Hematopoietic multipotent progenitor cell treated with erythropoietin and hydrocortisone succinate and interleukin-3 and kit ligand, for 17 days (in vitro differentiated cells): ENCODE measurements at places on chromosomes 11 and 22.

- no peak for DNase-seq
Observed at GRCh38 chr22:40258501-40258915, 80.8 kb downstream of the TNRC6B start.

DNA sequence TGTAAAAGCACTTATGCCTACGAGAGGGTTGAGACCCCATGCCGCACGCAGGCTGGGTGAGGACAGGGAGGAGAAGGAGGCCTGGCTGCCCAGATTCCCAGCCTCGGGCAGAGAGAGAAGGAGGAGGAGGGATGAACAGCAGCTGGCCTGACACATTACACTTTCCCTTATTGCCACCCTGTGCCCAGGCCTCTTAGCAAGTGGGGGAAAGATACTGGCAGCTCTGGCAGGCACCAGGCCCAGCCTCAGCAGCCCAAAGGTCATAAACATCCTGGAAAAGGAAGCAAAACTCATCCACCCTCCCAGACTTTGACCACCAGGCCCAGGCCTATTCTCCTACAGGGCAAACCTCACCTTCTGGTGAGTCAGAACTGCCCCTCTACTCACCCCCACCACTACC, 4.7 kb downstream of the PLAAT3 start:
- no peak for DNase-seq

DNA sequence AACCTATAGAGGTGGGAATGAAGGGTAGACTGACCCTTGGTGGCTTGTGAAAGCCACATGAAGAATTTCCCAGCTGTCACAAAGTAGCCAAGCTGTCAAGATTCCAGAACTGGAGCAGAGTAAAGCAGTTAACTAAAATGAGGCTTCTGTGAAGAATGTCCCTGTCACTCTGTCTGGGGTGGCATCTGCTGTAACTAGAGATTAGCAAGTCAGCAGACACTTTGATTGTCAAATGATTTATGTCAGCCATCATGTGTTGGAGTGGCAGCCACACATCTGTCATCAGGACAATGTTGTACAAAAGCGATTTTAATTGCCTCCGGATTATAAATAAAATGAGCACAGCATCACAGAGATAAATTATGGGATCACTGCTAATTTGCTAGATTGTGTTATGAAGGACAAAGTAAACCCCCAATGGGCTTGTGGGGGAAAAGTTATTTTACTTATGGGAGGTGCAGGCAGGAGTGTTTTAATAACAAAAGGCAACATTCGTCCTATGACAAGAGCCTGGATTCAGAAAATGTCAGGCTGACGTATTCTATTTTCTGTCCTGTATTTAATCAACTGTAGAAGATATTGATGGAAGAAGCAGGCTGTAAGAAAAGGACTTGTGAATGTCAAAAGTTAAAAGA, 270.9 kb downstream of the FAM181B start:
- DNase-seq = no peak

GRCh38 chr22:23532731-23533130, 47.4 kb downstream of the IGLL1 start:
- DNase-seq = no peak

- peak; percentile 21 for DNase-seq
Observed at GRCh38 chr22:49827853-49828598, at the start of gene BRD1. Gene BRD1 (minus strand): TSS chr22:49827873. CDS start chr22:49824317, 3,556 bp downstream.

DNA sequence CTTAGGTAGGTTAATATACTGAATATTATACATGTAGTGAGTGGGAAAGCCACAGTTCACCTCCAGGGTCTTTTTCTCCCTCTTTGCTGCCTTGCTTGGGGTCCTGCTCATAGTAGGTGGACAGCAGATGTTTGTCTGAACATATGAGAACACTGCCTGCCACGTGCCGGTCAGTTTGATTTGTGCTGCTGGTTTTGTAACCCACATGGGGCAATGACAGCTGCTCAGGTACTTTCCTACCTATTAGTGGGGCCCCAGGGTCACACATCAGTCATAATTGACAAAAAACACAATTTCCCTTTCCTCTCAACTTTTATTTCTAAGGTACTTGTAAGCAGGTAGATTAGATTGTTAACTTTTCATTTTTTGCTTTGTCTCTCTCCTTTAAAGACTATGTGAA, 43.8 kb downstream of the BMAL1 start:
- no peak for DNase-seq

DNA sequence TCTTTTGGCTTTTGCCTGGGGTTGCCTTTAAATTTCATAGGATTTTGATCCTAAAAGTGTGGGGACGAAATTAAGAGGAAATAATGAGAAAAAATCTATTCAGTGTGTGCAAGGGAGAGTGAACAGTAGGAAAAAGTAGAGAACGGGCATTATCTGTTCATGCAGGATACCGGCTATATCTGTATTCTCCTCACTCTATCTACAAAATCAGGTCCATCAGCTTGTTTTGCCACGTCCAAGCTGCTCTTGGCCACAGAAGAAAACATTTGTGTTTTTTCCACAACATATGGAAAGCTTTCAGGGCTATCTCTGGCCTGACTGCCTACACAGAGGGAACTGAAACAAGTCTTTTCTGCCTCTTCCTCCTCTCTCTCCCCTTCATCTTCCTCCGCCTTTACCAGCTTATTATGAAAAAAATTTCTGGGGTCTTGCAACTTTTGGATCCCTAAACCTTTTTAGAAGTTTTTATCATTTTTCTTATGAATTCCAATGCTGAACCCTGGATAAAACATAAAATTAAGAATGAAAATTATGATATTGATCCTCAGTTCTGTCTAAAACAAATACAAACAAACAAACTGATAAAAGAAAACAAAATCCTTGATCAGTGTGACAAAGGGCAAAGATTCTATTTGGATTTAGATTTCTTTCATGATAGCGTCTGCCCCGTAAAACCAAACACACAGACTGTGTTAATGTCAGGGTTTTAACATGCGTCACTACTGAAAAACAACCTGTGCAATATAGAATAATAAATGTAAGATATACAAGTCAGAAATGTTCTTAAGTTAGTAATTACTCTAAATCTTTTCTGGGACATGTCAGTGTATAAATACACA, 219.7 kb downstream of the CNTN5 start:
- DNase-seq = no peak

- peak; percentile 47 for DNase-seq
Observed at GRCh38 chr22:38753948-38754750, 1.6 kb downstream of the SUN2 start.

DNA sequence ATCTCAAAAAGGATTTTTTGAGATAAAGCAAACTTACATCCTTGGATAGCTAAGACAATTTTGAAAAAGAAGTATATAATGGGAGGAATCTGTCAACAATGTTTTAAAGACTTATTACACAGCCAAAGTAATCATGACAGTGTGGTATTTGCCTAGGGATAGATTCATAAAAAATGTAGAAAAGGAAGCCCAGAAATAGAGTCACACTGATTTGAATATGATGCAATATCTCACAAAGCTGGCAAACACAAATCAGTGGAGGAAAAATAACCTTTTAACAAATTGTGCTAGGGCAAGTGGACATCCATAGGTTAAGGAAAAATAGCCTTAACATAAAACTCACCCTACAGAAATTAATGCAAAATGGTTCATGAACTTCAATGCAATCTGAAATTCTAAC, 6.0 kb downstream of the XKR3 start:
- no peak for DNase-seq

GRCh38 chr22:25453557-25453956, 110.9 kb upstream of the GRK3 start:
- DNase-seq = no peak

- no peak for DNase-seq
Observed at GRCh38 chr22:45413013-45413367, 409 bp downstream of the SMC1B start.

GRCh38 chr11:29318134-29318845, 698.5 kb downstream of the KCNA4 start:
- DNase-seq = no peak

DNA sequence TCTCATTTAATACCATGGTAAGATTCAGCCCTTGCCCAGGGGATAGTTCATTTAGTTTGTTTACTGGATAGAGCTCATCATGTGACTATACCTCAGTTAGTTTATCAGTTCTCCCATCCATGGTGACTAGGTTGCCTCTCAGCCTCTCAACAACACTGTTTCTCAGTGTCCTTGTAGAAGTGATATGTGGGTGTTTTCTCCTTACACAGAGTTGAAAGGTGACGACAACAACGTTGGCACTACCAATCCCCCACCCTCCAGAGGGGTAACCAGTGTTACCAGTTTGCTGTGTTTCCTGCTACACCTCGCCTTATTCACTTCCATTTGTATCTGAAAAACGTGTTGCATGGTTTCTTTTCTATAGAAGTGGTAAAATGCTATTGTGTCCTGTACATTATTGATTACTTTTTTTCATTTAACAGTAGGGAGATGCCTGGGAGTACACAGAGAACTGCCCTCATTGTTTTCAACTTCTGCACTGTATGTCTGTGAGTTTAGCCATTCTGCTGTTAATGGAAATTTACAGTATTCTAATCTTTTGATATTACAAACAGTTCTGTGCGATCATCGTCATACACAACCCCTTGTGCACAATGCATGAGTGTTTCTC, 11.6 kb downstream of the NEAT1 start:
- peak; percentile 90 for DNase-seq

DNA sequence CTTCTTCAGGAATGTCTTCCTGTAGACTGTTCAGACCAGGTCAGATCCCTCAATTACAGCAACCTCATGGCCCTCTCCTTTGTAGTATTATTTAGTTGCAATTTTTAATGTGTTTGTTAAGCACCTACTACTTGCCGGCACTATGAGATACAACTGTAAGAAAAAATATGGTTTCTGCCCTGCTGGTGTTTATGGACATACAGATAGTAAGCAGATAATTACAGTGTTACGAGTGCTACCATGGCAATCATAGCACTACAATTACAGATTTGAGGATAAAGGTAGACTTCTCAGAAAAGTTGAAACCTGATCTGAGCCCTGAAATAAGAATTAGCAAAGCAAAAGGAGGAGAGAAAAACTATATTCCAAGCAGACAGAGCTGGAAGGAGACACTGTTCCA, 2.8 kb downstream of the LRRC51 start:
- DNase-seq = no peak

DNA sequence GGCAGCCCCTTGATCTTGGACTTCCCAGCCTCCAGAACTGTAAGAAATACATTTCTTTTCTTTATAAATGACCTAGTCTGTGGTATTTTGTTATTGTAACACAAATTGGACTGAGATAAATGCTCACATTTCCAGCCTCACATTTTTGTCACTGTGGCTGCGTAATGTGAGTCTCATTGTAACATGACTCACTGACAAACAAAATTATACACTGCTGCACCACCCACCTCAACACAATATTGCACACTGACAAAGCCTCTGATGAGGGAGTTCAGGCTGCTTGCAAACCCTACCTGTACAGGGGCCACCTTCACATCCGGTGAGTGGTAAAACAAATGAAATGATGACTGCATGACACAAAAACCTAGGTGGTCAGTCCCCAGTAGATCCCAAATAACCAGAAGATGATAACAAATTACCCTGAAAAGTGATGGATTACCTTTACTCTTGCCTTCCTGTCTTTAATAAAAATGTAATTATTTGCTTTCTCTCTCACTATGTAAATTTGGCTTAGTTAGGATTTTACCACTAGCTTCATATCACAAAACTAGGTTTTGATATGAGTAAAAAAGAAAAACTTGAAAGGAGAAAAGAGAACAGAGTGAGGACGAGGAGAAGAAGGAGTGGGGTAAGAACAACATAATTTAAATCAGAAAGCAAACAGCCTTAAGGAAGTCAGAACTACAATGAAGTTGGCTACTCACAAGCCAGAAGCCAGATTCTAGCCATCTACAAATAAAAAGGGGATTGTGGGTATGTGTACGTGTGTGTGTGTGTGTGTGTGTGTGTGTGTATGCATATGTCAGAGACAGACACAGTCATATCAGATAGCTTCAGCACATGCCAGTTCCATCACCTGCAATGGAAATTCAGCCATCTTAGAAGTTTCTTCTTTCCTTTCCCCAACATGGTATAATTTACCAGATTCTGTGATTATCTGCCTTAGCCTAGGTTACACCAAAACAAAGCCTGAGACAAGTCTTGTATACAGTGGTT, 53.4 kb upstream of the SESN3 start:
- DNase-seq = no peak

DNA sequence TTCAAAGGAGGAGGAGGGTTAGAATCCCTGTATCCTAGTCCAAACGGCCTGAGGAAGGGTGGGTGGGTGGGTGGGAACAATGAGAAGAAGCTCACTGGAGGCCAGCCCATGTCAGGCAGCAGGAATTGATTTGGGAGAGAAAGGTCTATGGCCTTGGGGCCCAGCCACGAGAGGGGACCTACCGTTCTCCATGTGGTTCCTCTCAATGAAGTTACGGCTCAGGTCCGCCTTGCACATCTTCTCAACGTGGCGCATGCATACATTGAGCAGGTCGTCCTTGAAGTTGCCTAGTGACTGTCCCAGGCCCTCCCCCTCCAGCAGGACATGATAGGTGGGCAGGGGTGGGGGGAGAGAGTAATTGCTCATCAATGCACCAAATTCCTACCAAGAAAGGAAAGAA, 12.4 kb downstream of the TRIM29 start:
- no peak for DNase-seq

GRCh38 chr22:46358766-46359165, 23.3 kb downstream of the TRMU start:
- DNase-seq = no peak

DNA sequence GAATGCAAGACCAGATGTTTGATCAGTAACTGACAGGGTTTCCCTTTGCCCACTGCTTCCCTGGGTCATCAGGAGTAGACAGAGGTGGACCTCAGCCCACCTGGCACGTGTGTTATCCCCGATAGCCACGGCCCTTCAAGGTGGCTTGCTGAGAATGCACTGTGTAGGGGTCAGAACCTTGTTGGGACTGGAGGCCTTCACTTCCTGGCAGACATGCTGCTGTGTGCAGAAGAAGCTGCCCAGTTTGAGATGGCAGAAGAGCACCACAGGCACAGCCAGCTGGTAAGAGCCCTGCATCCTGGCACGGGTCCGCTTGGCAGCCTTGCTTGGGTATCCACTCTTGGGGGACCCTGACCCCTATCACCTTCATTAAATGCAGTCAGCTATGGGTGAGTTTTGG, 81.8 kb downstream of the SFI1 start:
- no peak for DNase-seq

- no peak for DNase-seq
Observed at GRCh38 chr22:37165940-37166674, 16.4 kb upstream of the IL2RB start.

- no peak for DNase-seq
Observed at GRCh38 chr22:17807578-17808410, 33.5 kb upstream of the BID start.

DNA sequence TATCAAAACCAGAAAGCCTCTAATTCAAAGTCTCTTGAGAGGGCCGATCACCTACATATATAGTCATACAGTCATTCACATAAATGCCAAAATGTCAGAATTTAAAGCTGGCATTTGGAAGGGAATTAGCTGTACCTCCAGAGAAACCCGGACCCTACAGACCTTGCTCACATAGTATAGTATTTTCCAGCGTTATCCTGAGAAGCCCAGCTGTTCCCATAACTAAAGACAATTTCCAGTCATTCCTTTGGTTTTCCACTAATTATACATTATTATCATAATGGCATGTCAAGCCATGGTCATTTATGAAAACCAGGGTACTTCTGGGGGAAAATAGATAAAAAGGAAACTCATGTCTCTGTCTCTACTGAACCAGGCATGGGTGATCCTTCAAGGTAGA, 53.6 kb downstream of the FZD4 start:
- DNase-seq = no peak

- no peak for DNase-seq
Observed at GRCh38 chr11:134676516-134677287, 264.7 kb upstream of the B3GAT1 start.

- DNase-seq = peak; percentile 23
Observed at GRCh38 chr22:24510637-24511625, 15.8 kb downstream of the UPB1 start.

- no peak for DNase-seq
Observed at GRCh38 chr22:38191731-38192474, 9.9 kb upstream of the MAFF start.
